ENCODE measurements at places on chromosomes 16 and 17.

GRCh38 chr17:62627904-62628633 is 599 bp downstream of the MRC2 start:
- DNase-seq: peak; percentile 30

GRCh38 chr16:30394592-30395154 is 547 bp upstream of the ZNF48 start:
- no peak for DNase-seq

DNA sequence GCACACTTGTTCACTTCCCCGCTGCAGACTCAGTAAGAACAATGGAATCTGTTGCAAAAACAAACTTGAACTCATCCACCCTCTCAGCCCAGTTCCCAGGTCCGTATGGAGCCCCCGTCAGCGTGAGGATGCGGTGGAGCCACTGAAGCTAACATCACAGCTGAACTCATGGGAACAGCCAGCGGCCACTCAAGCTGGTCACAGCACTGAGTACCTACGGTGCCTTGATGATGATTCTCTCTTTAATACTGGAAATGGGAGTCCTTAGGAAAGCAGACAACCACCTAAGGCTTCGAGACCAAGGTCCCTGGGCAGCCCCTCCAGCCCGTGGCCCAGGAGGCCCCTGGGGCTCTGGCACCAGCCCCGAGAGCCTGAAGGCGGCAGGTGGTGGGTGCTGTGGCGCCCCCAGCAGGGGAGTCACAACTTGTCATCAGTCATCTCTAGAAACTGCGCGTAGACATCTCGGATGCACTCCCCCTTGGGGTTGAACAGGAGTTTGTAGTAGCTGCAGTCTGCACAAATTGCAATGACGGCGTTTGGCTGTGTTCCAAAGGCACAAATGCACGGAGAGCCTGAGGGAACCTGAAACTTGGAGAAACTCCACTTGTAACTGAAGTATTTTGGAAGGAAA is 31.0 kb upstream of the RHOT1 start:
- DNase-seq: peak; percentile 33

DNA sequence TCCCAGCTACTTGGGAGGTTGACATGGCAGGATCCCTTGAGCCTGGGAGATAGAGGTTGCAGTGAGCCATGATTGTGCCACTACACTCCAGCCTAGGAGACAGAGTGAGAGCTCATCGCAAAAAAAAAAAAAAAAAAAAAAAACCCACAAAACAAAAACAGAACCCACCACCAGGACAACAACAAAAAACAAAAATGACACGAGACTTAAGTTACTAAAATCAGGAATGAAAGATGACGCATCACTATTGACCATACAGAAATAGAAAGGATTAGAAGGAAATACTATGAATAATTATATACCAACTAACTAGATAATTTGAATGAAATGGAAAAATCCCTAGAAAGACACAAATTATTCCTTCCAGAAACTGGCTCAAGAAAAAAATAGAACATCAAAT is 432.4 kb upstream of the PMFBP1 start:
- DNase-seq: no peak

- no peak for DNase-seq
Measured at GRCh38 chr16:84943620-84944019, 67.7 kb downstream of the ZDHHC7 start.

DNA sequence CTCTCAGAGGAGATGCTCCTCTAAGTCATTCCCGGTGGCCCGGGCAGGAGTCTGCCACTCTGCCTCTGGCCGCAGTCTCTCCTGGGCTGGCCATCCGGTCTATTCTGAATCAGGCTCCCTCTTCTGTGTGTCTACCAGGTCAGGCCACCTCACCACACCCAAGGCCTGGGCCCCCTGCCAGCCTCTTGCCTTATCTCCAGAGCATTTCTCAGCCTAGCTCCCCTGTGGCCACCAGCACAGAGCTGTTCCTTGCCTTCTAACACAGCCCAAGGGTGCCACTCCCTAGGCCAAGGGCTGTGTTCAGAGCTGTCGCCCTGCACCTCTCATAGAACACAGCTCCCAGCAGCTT is 55.3 kb downstream of the MYO18A start:
- no peak for DNase-seq
